Muscle of leg (tissue), 16 donors: ENCODE measurements at places on chromosomes 16 and 17. TPM values are rescaled to one million over a fixed set of nuclear protein-coding genes. Genes with fewer than 3 reads are reported as not detected.

DNA sequence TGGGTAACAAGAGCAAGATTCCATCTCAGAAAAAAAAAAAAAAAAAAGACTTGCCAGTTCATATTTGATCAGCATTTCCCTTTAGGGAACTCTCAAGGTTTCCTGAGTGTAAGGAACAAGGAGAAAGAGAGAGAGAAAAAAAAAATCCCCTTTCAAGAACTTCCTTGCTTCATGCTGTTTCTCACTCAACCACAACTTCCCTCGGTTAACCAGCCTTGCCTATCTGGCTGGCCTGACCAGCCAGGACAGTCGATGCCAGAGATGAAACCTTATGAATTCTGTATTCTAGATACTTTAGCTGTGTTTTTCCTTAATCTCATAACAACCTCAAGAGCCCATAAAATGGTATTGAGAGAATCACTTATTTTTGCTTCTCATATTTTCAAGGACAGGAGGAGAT, 2.6 kb upstream of the N4BP1 start:
- peak; percentile 21 for DNase-seq

DNA sequence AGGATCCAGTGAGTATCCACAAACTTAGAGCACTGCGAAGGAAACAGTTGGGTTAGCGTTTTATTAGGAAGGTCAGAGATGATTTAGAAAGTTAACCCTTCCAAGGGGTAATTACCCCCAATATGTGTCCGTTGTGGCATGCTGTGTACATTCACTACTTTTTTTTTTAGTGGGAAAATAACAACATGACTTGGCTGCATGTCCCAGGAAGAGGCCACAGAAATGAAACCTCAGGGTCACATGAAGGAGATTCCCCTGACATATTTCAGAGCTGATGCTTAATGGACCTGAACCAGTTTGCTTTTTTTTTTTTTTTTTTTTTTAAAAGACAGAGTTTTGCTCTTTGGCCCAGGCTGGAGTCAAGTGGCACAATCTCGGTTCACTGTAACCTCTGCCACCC, 167.5 kb downstream of the PRKCA start:
- no peak for DNase-seq

GRCh38 chr17:29572691-29573557, 4.4 kb downstream of the TP53I13 start:
- peak; percentile 83 for DNase-seq

DNA sequence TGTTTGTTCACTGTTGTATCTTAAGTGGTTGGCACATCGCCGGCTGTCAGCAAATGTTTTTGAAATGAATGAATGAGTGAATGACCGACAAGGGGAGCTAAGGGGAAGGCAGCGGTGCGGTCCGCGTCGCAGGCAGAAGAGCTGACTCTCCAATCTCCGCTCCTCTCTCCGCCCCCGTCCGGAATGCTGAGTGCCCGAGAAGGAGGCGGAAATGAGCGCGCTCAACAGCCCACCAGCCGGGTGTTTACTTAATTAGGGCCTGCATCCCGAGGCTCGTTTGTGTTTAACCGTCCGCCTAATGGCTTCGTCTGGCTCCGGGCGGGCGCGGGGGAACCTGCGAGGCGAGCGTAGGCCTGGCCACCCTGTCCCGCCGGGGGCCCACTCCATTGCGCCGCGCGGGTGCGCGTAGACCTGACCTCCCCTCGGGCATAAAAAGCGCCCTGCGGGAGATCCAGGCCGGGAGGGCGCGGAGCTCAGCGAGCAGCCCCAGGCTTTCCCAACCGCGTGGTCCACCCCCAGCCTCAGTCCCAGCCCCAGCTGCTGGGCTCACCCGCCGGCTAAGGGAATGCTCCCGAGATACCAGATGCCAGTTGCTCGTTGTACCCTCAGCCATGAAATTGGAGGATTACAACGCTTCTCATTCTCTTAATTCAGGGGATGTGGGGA, 2.5 kb upstream of the CDH3 start:
- peak; percentile 69 for DNase-seq

- peak; percentile 97 for DNase-seq
Observed at GRCh38 chr17:39199820-39200069, 338 bp upstream of the RPL19 start.

DNA sequence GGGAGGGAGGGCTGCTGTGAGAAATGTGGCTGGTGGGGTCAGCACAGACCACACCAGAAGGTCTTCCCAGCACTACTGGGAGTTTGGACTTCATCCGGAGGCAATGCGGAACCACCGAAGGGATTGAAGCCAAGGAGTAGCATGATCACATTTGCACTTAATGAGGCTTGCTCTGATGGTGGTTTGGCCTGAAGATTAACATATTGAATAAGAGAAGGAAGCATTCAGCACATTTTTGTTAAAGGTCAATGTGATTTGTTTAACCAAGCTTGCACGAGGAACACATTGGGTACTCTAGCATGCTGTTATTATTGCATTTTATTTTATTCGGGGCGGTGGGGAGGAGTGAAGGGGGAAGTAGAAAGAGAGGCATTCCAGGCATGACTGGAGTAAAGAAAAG, 378.6 kb downstream of the UTP18 start:
- DNase-seq: no peak

DNA sequence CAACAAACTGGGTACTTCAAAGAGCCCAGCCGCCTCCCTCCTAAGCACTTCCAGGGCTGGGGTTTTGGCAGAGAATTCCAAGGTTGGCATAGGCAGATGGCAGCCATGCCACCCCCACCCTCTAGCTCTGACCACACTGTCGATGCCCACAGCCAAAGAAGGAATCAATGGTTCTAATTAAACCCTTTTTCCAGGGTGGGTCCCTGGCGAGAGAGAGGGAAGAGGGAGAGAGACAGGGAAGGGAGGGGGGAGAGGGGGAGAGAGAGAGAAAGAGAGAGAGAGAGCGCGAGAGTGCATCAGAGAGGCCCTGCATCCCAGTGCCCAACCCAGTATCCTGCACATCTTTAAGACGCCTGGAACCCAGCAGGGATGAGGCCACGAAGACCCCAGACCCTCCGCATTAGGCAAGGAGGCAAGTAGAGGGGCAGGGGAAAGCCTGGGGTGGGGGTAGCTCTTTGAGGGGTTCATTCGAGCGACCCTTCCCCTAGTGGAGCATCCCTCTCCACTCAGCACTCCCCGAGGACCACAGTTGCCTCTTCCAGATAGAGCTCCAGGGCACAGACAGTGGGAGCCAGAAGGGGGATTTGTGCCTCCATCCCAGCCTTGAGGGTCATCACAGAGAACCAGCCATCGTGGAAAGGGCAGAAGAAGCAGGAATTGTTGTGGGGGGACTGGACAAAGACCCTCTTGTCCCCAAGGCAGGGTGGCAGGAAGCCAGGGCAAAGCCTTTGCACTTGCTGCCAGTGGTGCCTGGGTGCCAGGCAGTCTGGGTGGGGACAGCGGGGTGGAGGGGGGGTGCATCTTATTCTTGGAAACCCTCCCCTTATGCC, 2.6 kb downstream of the SRCIN1 start:
- no peak for DNase-seq

DNA sequence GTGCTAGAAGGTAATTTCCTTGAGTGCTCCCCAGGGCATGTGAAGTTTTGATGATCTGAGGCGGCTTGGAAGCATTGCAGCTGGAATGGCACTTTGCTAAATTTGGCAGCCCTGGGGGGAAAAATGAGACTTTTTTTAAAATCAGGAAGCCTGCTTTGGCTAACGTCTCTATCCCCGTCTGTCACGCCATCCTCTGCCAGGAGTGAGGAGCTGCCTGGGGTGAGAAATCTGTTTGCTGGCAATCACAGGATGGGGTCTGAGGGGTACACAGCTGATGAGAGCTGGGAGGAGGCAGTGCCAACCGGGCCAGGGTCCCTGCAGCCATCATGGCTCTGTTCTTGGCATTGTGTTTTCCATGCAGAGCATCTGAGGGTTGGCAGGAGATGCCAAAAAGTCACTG, 2.0 kb downstream of the ABCC12 start:
- DNase-seq: peak; percentile 24

DNA sequence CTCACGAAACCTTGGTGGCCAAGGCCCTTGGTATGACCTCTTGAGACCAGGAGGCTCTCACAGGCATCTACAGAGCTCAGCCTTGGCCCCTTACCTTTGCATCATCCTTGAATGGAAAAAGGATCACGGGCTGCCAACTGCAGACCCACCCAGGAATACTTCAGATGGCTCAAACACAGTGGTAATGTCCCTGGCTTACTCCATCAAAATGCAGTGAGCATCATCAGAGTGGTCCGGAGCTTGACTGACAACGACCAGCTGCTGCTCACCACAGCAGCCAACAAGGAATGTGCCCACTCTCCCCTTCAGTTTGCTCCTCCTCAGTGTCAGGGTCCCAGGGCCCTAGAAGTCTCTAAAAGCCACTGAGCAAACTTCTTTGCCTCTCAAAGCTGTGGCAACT, 17.6 kb upstream of the MYH3 start:
- DNase-seq: peak; percentile 51

- DNase-seq: no peak
Observed at GRCh38 chr16:46883353-46883689, 841 bp upstream of the GPT2 start.

- DNase-seq: no peak
Observed at GRCh38 chr17:61426482-61427304, 25.5 kb upstream of the TBX4 start.

DNA sequence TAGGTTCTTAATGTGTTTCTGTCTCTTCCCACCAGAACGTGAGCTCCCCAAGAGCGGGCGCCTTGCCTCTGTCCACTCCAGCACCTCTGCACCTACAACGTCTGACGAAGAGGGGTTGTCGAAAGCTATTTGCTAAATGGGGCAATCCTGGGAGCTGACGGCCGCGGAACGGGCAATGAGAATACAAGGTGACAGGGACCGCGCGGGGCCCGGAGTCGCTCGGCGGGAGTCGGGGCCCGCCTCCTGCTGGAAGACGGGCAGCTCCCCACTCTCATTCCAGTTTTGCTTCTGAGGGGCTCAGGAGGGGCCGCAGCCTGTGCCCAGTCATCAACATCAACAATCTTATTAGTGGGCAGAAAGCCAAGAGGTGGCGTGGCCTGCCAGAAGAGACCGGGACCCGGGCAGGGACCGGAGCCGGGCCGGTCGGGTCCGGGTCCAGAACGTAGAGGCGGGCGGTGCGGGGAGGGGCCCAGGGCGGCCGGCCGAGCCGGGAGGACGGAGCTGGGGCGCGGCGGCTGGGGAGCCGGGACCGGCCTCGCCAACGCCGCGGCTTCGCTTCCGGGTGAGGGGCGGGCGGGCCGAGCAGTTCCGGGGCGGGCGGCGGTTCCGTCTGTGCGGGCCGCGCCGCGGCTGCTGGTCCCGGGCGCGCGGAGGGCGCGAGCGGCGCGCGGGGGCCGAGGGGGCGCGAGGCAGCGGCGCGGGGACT, at the start of gene MOSMO:
Gene MOSMO (plus strand): TSS at position 603 of the 706 bp plus-strand sequence. CDS start 191 bp downstream, outside the sequence.
- peak; percentile 80 for DNase-seq

- no peak for DNase-seq
Observed at GRCh38 chr17:78479369-78479768, 97.8 kb downstream of the DNAH17 start.

DNA sequence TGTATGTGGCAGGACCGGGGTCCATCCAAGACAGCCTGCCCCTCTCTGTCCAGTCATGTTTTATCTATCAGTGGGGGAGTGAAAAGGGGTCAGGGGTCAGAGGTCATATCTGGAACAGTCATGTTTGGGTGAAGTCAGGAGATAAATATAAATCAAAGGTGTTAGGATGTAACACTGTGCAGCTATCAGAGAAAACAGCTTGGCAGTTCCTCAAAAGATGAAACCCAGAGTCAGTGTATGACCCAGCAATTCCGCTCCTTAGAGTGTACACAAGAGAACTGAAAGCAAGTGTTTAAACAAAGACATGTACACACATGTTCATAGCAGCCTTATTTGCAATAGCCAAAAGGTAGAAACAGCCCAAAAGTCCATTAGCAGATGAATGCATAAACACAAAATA, 361.3 kb downstream of the FOXL1 start:
- DNase-seq: no peak

DNA sequence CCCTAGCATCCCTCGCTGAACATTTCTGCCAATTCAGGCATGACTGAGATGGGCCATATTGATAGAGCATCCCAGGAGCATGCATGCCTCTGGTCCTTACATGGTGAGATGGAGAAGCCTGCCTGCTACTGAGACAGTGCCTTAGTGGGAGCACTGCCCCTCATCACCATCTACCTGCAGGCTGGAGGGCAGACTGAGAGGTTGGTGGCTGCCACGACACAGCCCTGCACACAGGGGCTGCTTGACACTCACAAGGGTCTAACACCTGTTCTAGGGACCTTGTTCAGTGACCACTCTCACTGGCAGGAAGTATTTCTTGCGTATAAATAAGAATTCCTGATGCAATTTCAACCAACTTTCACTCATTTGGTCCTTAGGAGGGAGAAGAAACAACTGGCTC, 34.0 kb downstream of the WIPI1 start:
- DNase-seq: no peak

- DNase-seq: no peak
Observed at GRCh38 chr16:88479793-88480760, 27.0 kb downstream of the ZFPM1 start.

DNA sequence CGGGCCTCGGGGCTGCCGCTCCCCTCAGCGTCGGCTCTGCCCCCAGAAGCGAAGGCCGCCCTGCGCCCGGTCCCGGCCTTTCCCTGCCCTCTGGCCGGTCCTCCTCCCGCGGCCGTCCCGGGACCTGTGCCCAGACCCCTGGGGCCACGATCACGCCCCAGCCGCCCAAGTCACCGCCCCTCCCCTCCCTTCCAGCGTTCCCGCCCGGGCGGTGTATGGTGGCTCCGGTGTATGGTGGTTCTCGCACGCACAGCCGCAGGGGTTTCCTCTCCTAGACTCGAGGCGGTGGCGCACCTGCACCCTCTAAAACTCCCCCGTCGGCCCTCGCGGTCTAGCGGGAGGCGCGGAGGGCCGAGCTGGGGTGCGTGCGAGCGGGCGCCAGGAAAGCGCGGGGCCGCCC, 10.0 kb downstream of the TIGD7 start:
- no peak for DNase-seq

Gene ZNF624
- 8.8 TPM for total RNA-seq

Gene KDM6B
- 5.4 TPM for total RNA-seq

Gene UBE2I
- 30.0 TPM for total RNA-seq

Gene KRT33B
- 0.09 TPM for total RNA-seq

Gene NECAB2
- 0.22 TPM for total RNA-seq

Gene SLC22A31
- total RNA-seq: not detected

Gene IGSF6
- 2.5 TPM for total RNA-seq

Gene SSTR5
- not detected for total RNA-seq

Gene GCGR
- not detected for total RNA-seq

Gene GPR139
- not detected for total RNA-seq

Gene GGA2
- 46.3 TPM for total RNA-seq

Gene SLC35G6
- total RNA-seq: not detected
